CD8-positive, alpha-beta memory T cell (primary cell): ENCODE measurements at places on chromosomes 16 and 17. TPM values are rescaled to one million over a fixed set of nuclear protein-coding genes. Genes with fewer than 3 reads are reported as not detected.

The METRNL gene
- total RNA-seq = 22.3 TPM

The SSH2 gene
- total RNA-seq = 32.1 TPM

The KCTD19 gene
- 0.71 TPM for total RNA-seq

The EXOC3L1 gene
- not detected for total RNA-seq

The ESRP2 gene
- 0.27 TPM for total RNA-seq

The ODF4 gene
- total RNA-seq = not detected

The EARS2 gene
- 26.9 TPM for total RNA-seq

The SLC13A2 gene
- not detected for total RNA-seq

The TSNAXIP1 gene
- 1.5 TPM for total RNA-seq

The SLC16A5 gene
- total RNA-seq = 1.3 TPM

The TELO2 gene
- total RNA-seq = 84.7 TPM

The SLFN14 gene
- total RNA-seq = 0.15 TPM

The PABPN1L gene
- not detected for total RNA-seq

The PROCA1 gene
- total RNA-seq = 4.9 TPM

The NIP7 gene
- 80.1 TPM for total RNA-seq

The POLR3K gene
- total RNA-seq = 63.9 TPM

The PITPNM3 gene
- 0.40 TPM for total RNA-seq

The OTOP3 gene
- not detected for total RNA-seq

The SPATA32 gene
- total RNA-seq = 0.15 TPM

The MT1F gene
- total RNA-seq = 18.6 TPM

The OR1A2 gene
- total RNA-seq = not detected

The MAPT gene
- total RNA-seq = 0.42 TPM
